ENCODE measurements at places on chromosomes 1 and 21.

- DNase-seq, result no peak
These were observed 39.4 kb downstream of the PIK3C2B start for GRCh38 chr1:204455063-204455830.

- no peak for DNase-seq
These were observed 70.5 kb upstream of the HSPA13 start for GRCh38 chr21:14453339-14454015.

GRCh38 chr1:40895601-40896000, 33.4 kb upstream of the CITED4 start:
- no peak for DNase-seq

DNA sequence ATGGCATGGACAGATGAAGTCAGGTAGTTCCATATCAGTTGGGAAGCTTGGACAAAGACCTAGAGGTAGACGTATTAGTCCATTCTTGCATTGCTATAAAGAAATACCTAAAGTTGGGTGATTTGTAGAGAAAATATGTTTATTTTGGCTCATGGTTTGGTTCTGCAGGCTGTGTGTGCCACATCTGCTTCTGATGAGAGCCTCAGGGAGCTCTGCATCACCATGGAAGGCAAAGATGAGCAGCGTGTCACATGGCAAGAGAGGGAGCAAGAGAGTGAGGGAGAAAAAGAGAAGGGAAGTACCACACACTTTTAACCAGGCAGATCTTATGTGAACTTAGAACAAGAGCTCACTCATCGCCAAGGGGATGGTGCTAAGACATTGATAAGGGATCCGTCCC, 9.0 kb downstream of the TSACC start:
- DNase-seq, result no peak

- no peak for DNase-seq
These were observed 25.6 kb upstream of the JUN start for GRCh38 chr1:58809325-58810010.

- no peak for DNase-seq
These were observed 130.2 kb downstream of the IFI44 start for GRCh38 chr1:78779831-78780230.

DNA sequence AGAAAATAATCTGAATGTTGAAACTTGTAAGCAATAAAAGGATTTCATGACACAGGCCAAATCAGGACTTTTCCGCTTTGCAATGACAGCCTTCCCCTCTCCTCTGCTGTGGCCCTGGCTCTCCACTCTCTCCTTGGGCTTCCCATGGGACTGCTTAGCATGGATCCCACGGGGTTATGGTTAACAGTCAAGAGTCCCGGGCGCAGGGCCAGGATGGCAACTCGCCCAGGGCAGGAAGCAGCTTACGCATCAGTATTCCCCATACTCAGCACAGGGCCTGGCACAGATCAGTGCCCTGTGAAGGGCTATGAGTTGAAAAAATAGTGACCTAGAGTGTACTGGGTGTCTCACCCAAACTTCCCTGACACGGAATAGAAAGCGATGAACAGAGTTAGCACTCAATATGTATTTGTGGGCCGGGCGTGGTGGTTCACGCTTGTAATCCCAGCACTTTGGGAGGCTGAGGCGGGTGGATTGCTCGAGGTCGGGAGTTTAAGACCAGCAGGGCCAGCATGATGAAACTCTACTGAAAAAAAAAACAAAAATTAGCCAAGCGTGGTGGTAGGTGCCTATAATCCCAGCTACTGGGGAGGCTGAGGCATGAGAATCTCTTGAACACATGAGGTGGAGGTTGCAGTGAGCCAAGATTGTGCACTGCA, 29.1 kb upstream of the GRHL3 start:
- no peak for DNase-seq

DNA sequence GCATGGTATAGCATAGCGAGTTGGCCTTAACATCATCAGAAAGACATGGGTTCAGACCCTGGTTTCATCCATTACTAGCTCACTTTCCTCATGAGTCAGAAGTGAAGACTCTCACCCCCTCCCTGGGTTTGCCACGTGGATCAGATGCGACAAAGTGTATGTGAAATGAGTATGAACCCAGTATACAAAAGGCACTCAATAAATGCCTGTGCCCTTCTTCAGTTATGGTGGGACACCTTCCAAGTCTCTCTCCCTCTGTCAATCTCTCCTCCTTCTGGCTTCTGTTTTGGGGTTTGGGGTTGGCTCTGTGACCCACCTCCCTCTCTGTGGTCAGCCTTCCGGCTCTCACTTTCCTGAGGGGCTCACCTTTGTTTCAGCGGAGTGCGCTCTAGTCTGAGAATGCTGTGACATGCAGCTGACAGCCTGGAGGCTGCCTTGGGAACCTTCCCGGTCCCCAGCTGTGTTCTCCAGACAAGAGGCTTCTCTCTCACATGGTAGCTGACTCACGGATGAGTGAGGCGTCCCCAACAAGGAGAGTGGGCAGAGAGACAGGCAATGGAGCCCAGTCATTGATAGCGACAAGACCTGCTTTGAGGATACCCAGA, 155.0 kb upstream of the EDN2 start:
- no peak for DNase-seq

DNA sequence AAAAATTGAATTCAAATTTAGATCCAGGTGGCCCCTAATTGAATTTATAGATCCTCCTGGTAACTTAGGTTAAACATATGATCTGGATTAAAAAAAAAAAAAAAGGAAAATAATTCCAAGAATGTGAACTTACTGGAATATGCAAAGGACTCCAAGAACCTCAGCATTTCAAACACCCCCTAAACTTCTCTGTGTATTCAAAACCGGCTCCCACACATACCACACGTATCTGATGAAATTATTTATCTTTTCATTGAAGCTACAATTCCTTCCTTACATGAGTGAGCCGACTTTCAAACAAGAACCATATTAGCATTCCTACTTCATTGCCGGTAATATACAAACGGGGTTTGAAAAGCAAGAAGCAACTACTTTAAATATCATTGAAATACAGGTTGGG, 61.4 kb upstream of the FMN2 start:
- DNase-seq, result no peak

DNA sequence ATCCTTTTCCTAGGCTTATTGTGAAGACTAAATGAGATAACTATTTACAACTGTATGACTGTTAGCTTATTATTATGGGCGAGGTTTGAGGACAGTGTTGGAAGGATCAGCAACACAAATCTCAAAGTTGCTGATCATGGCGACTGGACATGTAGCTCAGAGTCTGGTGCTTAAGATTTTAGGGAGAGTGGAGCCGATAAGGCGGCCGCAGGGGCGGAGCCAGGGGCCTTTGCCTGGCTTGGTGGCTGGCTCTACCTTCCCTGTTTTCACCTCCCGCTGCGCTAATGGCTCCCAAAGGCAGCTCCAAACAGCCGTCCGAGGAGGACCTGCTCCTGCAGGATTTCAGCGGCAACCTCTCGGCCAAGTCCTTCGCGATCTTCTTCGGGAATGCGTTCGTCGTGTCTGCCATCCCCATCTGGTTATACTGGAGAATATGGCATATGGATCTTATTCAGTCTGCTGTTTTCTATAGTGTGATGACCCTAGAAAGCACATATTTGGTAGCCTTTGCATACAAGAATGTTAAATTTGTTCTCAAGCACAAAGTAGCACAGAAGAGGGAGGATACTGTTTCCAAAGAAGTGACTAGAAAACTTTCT, 45.5 kb downstream of the GIPC2 start:
- no peak for DNase-seq

- peak; percentile 9 for DNase-seq
These were observed 14.0 kb upstream of the DISC1 start for GRCh38 chr1:231612393-231613089.
